Sciatic nerve (tissue), 2 donors: ENCODE measurements at places on chromosomes 13 and 19.
A peak's percentile ranks its signal among the peaks of the same experiment; 100 is the strongest.

DNA sequence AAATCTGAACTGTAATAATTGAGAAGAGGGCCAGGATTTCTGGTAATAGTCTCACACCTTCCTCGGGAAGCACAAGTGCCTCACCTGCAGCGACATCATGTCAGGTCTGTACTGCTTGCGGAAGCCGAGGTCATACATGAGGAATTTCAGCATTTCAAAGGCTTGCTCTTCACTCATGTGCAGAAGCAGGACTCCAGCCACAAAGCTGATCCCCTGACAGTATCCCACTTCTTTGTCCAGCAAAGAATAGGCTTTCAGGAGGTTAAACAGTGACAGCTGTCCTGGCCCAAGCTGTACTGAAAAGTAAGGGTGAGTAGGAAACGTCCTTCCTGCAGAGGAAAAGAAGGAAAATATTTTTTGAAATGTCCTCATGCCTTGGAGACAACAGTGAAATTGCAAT lies 182.7 kb downstream of the TBC1D4 start:
- no peak for DNase-seq

DNA sequence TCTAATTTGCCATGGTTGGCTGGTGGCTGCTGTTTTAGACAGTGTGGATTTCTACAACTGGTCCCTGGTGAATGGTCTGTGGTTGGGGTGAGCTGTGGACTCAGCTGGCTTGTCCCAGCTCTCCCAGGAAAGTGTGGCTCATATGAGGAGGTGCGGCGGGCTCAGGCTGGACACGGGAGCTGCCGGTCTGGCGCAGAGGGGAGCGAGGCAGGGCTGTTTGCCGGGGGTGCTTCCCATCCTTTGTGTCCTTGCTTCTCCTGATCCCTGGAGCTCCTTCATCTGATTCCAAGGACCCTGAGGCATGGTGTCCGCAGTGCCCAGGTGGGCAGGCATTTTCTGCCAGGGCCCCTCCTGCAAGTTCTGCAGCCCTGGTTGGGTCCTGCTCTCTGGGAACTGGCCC lies 104.9 kb downstream of the TEX29 start:
- DNase-seq, result no peak

DNA sequence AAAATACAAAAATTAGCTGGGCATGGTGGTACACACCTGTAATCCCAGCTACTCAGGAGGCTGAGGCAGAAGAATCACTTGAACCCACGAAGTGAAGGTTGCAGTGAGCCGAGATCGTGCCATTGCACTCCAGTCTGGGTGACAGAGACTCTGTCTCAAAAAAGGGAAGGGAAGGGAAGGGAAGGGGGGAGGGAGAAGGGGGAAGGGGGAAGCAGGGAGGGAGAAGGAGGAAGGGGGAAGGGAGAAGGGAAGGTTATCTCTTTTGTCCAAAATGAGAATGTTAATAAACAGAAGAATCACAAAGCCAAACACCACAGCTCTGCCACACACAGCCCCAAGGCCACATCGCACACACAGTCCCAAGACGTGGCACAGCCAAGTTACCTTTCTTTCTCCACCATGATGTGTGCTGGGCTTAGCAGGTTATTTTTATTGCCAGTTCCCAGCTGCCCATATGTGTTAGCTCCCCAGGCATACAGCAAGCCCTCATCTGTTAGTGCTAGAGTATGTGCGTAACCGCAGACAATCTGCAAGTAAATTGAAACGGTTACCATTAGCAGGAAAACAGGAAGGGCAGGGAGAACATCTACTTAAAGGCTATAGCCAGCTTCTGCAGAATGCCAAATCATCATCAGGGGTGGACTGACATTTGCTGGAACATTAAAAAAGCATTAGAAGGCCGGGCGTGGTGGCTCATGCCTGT lies 34.3 kb downstream of the RCBTB1 start:
- DNase-seq, result no peak

DNA sequence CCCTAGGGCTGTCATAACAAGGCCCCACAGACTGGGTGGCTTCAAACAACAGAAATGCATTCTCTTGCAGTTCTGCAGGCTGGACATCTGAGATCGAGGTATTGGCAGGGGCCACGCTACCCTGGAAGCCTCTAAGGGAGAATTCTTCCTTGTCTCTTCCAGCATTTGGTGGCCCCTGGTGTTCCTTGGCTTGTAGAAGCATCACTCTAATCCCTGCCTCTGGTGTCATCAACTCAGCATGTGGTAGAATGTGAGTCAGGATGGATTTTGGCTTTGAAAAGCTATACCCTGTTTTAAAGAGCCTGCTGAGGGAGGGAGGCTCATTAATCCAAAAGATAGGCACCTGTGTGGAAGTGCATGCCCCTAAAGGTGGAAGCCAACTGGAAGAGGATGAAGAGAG lies 7.9 kb upstream of the GGACT start:
- DNase-seq, result no peak

- DNase-seq, result no peak
These were observed 1152.9 kb downstream of the PCDH9 start for GRCh38 chr13:66077132-66077689.

DNA sequence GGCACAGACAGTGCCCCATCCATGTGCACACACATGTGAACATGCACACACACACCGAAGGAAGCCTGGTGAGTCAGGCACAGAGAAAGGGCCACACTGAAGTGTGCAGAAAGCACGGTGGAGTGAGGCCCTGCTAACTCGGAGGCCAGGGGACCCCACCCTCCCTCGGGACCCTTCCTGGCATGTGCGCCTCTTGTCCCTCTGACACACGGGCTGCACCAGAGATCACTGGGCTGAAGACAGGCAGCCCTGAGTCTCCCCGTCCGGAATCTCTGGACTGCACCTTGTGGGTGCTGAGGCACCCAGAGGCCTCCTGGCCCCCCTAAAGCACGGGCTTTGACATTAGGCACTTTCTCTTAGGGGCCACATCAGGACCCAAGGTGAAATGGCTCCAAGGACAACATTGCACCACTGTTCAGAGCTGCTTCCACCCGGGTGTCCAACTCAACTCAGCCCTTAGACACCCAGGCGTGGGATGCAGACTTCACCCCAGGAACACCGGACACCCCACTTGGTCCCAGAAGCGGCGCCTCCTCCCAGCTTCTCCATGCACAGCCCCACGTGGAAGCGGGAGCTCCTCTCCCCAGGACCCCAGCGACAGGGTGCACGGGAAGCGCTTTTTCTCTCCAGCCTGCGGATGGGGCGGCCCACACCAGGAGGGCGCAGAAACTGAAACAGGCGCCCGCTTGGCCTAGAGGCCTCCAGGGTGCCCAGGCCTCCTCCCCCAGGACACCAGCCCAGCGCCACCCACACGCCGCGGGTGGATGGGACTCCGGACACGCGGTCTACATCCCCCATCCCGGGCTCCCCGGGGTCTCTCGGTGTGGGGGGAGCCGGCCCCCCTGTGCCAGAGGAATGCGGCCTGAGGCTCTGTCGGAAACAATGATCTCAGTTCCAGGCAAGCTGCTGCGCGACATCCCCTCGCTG lies 90.2 kb downstream of the SPACA7 start:
- no peak for DNase-seq

GRCh38 chr13:41765020-41765419 lies 195.9 kb downstream of the VWA8 start:
- no peak for DNase-seq

- no peak for DNase-seq
These were observed 44.2 kb downstream of the WASF3 start for GRCh38 chr13:26601669-26602068.

GRCh38 chr19:5541456-5541855 lies 26.3 kb downstream of the TINCR start:
- no peak for DNase-seq

DNA sequence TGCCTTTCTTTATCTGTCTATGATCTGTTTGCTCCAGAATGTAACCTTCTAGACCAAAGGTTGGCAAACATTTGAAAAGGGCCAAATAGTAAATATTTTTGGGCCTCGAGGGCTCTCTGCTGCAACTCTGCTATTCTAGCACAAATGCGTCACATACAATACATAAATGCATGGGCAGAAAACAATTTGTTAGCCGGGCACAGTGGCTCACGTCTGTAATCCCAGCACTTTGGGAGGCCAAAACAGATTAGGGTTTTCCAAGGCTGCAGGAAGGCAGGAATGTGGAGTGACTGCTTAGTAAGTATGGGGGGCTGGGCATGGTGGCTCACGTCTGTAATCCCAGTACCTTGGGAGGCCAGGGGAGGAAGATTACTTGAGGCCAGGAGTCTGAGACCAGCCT lies 21.9 kb upstream of the EVI5L start:
- no peak for DNase-seq

DNA sequence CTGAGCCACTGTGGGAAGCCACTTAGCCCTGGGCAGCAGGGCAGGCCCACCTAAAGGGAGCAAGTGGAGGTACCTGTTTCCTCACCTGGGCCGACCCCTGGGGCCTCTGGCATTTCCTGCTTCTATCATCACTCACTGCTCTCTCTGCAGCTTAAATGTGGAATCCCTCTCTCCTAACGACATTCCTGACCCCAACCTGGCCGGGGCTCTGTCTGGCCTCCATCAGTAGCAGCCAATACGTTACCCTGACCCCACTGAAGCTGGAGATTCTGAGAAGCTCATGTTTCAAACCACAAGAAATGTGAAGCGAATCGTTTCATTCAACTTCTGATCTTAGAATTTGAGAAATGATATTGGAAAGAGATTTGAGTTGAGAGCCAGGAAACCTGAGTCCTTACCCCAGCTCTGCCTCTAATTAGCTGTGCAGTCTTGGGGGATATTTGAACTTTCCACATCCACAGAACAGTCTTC lies 39.9 kb downstream of the DOCK9 start:
- DNase-seq, result no peak

GRCh38 chr19:2042485-2043250 lies 8.4 kb downstream of the MKNK2 start:
- peak; percentile 80 for DNase-seq
